ENCODE measurements at places on chromosomes 2 and 18.

GRCh38 chr2:122180972-122181371 is 425.5 kb downstream of the TSN start:
- no peak for DNase-seq

DNA sequence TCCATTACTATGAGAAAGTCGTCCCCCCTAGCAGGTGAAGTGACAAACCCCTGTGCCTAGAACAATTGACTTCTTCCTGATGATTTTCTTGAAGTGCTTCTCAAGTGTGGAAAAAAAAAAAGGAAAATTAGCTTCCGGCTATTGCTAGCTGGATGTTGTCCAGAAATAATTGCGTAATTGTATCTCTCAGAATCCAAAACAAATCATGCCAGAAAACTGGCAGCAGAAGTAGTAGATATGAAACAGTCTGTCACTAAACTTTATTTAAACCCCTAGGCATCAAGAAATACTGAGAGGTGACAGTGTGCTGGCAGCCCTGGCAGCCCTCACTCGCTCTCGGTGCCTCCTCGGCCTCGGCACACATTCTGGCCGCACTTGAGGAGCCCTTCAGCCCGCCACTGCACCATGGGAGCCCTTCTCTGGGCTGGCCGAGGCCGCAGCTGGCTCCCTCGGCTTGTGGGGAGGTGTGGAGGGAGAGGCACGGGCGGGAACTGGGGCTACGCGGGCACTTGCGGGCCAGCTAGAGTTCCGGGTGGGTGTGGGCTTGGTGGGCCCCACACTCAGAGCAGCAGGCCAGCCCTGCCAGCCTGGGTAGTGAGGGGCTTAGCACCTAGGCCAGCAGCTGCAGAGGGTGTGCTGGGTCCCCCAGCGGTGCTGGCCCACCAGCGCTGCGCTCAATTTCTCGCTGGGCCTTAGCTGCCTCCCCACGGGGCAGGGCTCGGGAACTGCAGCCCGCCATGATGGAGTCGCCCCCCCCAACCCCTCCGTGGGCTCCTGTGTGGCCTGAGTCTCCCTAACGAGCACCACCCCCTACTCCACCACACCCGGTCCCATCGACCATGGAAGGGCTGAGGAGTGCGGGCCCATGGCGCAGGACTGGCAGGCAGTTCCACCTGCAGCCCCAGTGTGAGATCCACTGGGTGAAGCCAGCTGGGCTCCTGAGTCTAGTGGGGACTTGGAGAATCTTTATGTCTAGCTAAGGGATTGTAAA is 80.5 kb upstream of the ABCA12 start:
- DNase-seq: no peak

DNA sequence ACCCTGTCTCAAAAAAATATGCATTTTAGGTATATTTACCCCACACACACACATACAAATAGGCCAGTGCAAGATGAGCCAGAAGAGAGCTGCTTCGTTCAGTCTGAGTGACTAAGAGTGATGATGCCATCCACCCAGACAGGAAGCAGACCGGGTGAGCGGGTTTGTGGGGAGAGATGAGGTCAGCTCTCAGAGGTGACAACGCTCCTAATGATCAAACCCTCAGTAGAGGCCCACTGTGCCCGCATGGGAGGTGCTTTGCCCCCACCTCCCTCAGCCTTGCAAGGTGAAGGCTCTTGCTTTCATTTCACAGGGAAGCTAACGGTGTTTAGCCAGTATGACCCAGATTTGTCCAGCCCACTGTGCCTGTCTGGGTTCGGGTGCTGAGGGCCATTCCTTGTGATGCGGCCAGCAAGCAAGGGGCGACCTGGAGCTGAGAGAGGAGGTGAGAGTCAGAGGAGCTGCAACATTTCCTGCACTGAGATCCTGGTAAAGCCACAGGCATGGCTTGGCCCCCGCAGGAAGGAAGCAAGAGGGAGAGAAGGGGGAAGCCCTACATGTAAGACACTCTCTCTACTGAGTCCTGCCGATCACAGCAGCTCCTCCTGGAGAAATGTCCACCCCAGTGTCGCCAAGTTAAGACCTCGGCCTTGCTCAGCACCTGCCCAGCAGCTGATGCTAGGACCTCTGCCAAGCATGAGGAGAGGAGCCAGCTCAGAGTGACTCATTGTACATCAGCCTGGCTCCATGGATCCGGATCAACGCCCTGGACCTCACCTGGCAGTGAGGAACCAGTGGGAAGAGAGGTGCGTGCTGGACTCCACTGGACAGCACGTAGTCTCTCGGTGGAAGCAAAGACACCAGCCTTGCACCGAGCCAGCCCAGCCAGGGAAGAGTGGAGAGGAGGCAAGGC is 37.0 kb downstream of the NIFK start:
- peak; percentile 65 for DNase-seq

- DNase-seq: no peak
Measured at GRCh38 chr2:109320195-109320922, 191.4 kb downstream of the SH3RF3 start.

- DNase-seq: no peak
Measured at GRCh38 chr18:75114231-75114764, 94.6 kb downstream of the PTGR3 start.

DNA sequence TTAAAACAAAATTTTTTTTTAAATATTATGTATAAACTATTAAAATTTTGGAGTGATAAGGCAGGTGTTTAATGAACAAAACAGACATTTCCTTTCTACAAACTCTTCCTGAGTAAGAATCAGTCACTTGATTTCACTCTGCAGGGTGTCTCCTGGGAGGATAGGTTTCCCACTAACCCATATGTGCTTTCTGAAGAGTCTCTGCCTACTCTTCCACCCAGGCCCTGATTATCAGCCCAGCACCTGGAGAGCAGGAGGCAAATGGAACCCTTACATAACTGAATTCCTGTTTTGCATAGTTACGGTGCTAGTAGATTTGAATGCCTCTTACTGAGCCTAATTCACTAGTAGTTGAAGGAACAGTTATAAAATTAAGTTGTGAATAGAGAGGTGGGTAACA is 1718.6 kb downstream of the SUCLG1 start:
- DNase-seq: no peak

DNA sequence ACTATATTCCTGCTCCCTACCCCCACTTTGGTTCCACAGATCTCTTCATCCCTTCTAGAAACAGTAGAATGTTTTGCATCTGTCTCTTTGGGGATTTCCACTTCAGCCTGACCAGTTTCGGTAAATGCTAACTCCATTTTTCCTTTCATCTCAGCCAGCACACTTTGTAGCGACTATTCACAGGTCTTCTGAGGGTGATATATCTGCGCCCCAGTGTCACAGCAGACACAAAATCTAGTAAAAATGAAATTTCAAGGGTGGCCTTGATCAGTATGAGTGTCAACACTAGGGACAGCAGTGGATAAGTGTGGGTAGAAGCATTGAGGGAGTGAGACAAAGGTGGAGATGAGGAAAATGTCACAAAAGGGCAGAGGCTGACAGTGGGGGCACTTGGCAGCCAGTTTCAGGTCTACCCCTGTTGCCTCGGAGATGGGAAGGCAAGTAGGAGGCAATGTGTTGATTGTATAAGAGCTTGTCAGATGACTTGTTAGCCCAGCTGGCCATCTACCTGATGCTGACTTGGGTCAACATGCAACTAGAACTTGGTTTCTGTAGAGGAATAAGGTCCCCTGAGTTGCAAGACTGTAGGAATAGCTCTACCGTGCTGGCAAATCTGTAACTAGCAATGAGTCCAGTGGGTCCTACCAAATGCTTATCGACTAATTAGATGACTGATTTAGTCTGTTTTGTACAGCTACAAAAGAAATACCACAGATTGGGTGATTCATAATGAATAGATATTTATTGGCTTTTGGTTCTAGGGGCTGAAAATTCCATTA is 60.7 kb downstream of the CXCR4 start:
- DNase-seq: no peak

DNA sequence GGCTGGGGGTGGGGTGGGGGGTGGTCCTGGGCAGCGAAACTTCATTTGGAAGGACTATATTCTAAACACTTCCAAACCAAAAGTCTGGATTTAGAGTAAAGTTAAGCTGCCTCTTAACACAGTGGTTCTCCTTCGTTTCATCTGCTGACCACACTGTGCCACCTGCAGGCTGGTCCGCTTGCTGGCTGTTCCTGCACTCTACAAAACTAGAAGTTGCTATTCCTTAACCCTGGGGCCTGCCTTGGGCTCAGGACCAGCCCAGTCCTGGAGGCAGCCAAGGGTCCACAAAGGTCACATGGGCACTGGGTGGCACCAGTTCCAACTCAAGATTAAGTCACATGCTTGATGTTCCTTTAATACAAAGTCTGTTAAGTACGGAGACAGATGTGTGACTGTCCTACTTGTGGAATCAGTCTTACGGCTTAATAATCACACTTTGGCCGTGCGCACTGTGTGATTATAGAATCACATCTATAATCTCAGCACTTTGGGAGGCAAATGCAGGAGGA is 195.4 kb downstream of the FAM210A start:
- DNase-seq: no peak

GRCh38 chr18:45839414-45840395 is 14.2 kb downstream of the SIGLEC15 start:
- no peak for DNase-seq
